ENCODE measurements at places on chromosomes 4 and X.

GRCh38 chr4:107548211-107548905 lies 171.7 kb downstream of the PAPSS1 start:
- no peak for DNase-seq

GRCh38 chr4:38082021-38082420 lies 121.8 kb downstream of the PTTG2 start:
- no peak for DNase-seq

DNA sequence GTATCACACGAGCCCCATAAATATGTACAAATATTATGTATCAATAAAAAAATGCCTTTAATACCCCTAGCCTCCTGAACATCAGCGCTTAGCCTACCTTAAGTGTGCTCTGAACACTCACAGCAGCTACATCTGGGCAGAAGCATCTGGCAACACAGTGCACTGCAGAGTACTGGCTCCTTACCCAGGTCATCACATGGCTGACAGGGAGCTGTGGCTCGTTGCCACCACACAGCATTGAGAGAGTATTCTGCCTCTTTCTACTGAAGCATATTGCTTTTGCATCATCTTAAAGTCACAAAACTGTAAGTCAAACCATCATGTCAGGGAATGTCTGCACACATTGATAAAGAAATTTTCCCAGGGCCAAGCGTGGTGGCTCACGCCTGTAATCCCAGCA lies 55.2 kb downstream of the TRIML1 start:
- DNase-seq, result no peak

GRCh38 chr4:80897537-80898303 lies 132.8 kb upstream of the BMP3 start:
- DNase-seq, result no peak

DNA sequence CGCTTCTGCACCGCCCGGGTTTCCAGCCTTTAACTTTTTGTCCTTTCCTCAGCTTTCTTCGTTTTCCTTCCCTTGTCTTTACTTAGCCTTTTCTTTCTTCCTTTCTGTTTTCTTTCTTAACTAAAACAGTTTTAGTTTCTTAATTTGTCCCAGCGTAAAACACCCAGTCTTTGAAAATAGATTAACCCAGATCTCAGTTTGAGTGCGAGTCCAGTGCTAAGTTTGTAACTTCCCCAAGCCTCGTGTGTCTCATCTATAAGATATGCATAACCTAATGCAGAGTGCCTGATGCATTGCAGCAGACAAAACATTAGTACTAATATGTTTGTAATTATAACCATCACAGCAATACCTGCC lies 460 bp upstream of the GEMIN8 start:
- peak; percentile 60 for DNase-seq

DNA sequence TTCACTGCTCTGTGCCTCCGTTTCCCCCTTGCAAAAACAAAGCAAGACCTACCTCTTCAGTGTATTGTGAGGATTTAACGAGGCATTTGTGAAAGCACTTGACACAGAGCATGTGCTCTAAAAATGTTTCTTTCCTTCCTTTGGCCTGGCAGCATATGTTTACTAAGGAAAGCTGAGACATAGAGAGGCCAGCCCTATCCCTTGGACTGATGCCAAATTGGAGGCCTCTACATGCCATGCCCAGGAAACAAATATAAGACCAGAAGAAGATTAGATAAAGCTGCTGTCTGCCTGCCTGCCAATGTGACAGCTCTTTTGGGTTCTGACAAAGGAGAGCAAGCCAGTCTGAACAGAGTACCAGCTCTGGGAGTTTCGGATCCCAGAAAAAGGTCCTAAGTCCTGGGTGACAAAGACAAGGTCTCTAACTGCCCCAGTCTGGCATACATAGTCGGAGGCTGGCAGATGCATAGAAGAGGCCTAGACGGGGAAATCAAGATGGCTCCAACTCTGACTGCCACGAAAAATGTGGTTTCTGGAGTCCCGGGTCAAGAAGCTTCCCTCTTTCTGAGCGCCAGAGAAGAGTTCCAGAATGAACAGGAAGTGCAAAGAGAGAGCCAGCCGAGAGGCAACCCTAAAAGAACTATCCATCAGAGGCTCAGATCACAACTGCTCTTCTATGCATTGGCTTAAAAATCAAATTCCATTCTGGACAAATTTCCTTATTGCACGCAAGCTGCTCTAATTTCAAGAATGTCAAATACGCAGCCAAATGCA lies 25.8 kb downstream of the OTUD6A start:
- peak; percentile 15 for DNase-seq

- DNase-seq, result peak; percentile 18
Observed at GRCh38 chr4:107619066-107619465, 101.0 kb downstream of the PAPSS1 start.

Measured in eye (tissue), 1 donor.